ENCODE measurements at places on chromosomes 1 and 21.

DNA sequence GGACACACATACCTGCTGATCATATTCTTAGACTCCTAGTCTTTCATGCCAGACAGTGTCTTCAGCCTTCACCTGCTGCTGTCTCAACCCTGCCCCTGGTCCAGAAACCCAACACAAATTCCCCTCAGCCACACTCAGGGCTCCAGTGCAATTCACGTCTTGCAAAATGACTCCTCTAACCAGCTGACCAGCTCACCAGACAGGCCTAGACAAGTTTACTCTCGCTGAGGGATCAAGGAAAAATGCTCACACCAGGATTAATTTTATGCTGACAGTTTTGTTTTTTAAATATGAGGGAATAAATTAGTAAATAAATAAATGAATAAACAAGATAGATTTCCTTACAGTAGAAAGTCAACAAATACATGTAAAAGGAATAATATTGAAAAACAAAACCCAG lies 28.5 kb downstream of the CCDC185 start:
- DNase-seq = no peak

DNA sequence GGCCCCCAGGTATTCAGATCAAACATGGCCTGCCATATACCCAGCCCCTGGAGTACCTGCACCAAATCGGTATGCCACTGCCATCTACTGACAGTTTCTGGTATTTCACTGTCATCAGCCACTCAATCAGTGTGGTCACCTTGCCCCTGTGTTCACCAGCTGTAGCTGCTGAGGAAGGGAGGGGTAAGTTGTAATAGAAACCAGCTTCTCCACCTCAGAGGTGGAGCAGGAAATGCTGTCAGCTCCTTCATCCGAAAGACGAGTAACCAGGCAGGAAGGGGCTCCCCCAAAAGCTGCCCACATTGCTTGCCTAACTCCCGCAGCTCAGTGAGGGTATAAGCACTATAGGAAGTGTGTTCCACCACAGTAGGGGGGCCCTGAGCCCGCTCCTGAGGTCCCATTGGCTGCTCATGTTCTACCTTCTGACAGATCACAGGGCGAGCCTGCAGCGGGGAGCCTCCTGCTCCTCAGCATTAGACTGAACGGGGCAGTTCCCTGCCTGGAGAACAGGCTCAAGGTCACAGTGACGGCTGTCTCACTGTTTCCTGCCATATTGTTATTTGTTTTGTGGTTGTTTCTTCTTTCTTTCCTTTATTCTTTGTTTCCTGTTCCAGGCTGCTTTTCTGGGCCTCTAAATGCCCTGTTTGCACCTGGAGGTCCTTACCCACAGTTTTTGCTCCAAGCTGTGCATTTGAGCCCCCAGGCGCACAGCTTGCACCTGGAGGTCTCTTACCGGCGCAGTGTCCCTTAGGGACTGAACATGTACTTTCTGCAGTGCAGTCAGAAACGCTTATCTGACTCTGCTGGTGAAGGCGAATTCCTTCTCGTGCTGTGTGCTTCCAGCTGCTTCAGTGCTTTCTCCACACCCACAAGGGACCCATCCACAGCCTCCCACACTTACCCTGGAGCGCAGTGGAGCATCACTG lies 1638.3 kb downstream of the MRPL39 start:
- peak; percentile 28 for DNase-seq

GRCh38 chr1:152735648-152736047 lies 22.2 kb upstream of the KPRP start:
- no peak for DNase-seq

DNA sequence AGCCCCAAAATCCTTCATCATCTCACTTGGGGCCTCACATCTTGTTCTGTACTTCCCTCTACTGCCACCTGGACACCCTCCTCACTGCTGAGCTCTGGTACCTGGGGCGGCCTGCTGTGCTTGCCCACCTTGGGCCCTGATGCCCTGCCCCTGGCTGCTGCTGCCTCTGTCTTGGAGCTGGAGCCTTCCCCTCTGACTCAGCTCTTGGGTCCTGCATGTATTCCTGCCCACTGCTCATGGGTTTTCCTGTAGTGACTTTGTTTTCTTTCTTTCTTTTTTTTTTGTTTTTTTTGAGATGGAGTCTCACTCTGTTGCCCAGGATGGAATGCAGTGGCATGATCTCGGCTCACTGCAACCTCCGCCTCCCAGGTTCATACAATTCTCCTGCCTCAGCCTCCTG lies 37.5 kb downstream of the TRAPPC10 start:
- DNase-seq = no peak

DNA sequence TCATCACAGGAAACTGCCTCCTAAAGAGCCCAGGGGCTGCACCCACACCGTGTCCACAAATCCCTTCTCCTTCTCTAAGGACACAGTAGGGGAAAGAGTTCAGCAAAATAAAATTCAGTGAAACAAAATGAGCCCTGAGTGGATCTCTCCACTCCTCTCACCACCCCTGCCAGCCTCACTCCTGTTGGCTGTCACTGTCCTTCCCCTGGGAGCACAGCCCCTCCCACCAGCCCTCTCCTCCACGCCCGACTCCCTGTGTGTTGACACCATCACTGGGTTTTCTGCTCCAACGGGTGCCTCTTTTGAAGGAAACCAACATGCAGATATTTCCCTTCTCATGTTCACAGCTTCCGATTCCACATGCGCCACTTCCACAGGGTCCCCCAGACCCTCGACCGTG lies 356.2 kb downstream of the AJAP1 start:
- no peak for DNase-seq

- no peak for DNase-seq
Measured at GRCh38 chr1:111615870-111616715, 3.5 kb upstream of the RAP1A start.

DNA sequence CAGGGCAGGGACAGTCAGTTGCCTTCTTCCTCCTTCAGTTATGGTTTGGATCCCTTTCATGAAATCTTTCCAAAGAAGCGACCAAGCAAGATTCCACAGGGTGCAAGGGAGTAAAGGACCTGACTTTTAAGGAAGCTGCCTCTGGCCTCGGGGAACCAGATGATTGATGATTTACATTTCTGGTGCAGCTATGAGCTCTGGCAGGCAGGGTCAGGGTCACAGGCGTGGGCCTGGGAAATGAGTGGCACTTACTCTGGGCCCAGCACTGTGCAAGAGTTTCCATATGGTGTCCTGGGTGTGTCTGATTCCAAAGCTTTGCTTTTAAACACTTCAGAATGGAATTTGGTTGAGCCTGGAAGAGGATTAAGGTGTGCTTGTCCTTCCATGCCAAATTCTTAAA lies 7.2 kb upstream of the CRABP2 start:
- no peak for DNase-seq

DNA sequence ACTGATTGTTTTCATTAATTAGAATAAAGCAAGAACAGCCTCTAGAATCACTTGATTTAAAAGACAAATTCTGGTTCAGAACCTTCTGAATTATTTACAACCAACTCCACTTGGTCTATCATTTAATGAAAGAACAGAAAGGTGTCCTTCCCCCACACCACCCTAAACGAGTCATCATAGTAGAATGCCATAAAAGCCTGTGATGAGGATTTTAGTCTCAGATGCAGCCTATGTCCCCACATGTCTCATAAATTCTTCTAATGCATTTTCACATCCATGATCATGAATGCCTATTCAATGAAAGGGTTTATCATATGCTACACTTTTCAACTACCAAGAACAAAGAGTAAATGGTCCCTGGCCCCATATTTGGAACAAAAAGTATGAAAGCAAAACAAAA lies 508.1 kb downstream of the DPYD start:
- DNase-seq = no peak

DNA sequence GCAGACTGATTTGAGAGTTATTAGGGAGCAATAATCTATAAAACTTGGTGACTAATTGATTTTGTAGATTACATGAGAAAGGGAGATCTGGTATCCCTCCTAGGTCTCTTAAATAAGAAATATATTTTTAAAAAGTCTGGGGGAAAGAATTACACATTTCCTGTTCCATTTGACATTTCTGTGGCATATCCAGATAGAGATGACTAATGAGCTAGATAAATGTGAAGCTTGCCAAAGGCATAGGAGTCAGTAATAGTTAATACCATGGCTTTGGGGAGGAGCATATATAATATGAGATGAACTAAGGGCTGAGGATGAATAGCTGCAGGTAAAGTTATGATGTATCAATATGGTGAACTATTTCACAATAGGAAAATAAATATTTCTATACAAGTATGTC lies 663.7 kb downstream of the PTPRC start:
- no peak for DNase-seq

- no peak for DNase-seq
Measured at GRCh38 chr1:89866568-89866967, 45.7 kb downstream of the LRRC8D start.

- DNase-seq = no peak
Measured at GRCh38 chr1:66271216-66271903, 262.6 kb upstream of the SGIP1 start.

GRCh38 chr21:45820171-45821091 lies 161.1 kb upstream of the COL6A1 start:
- peak; percentile 64 for DNase-seq

DNA sequence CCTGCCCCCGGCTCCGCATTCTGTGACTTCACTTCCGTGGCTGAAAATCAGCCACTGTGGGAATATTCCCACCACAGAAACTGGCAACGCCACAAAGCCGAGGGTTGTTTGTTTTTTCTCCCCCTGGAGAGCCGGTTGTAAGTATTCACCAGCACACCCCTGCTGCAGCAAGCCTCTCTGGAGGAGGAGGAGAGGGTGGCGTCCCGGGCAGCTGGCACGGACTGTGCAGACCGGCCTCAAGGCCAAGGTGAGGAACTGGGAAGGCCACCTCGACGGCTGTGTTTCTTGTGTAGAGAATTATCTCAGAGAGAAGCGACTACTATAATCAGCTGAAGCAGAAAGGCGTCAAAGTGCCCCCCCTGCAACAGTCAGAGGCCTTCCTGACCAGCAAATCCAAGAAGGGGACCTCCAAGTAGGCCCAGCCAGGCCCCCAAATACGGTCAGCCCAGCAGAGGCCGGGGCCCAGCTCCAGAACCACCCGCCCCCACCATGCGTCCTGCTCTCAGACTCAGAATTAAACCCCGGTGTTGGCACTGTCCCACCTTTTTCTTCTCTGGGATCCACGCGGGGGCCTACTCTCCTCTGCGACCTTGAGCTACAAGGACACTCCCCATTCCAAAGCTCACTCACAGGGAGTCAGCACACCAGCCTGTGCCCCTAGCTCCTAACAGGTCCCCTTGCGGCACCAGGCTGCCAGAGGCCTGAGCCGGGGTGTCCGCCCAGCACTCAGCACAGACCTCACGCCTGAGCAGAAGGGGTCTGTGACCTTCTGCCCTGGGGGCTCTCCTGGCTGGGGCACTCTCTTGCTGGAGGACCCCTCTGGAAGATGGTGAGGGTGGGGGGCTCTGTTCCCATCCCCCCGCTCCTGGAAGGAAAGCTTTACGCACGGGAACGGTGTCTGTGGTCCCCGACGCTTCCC lies 1.2 kb upstream of the SMIM1 start:
- DNase-seq = no peak

DNA sequence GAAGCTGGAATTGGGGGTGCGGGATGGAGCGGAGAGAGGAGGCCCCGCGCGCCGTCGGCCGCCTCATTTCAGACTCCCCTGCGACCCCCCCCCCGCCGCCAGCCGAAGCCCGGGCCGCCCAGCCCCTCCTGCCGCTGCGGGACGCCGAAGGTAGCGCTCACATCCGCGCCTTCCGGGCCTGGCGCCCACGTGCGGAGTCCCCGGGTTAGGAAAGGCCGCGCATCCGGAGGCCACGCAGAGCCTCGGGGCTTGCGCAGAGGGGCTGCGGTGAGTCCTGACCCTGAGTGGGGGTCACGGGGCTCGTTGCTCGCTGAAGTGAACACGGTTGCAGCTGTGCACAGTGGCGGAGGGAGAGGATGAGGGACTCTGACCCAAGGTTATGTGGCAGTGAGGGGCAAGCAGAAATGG lies 552 bp upstream of the ZNF496 start:
- DNase-seq = no peak

DNA sequence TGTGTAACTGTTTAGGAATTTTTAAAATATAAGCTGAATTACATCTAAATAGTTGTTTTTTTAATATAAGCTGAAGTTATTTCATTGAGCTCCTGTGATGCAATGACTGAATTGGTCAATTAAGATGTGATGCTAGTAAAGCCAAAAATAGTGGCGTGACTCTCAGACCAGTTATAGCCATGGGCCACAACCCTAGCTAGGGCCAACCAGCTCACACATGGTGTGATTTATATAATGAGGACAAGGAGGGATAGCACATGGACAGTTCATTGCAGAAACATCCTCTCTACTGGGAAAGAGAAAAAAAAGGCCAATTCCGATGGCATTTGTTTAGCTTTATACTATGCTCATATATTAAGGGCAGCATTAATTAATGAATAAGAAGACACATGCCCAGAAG lies 119.3 kb upstream of the PROX1 start:
- DNase-seq = no peak

GRCh38 chr1:202159534-202160371 lies 649 bp downstream of the PTPN7 start:
- peak; percentile 48 for DNase-seq

DNA sequence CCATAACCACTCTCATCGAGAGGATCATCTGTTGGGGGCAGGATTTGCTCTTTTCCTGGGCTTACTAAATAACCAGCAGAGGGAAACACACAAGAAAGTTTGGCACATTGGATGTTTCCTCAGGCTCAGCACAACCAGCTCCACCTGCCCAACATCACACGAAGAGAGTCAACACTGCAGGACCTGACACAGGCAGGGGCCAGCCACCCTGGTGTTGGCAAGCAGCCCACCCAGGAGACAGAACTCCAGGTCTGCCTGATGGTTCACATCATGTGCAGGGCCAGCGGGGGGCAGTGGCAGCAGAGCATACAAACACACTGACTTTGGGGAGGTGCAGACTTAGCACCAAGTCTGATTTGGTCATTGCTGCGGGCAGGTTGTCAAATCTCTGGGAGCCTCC lies 182.3 kb upstream of the GALNT2 start:
- no peak for DNase-seq

DNA sequence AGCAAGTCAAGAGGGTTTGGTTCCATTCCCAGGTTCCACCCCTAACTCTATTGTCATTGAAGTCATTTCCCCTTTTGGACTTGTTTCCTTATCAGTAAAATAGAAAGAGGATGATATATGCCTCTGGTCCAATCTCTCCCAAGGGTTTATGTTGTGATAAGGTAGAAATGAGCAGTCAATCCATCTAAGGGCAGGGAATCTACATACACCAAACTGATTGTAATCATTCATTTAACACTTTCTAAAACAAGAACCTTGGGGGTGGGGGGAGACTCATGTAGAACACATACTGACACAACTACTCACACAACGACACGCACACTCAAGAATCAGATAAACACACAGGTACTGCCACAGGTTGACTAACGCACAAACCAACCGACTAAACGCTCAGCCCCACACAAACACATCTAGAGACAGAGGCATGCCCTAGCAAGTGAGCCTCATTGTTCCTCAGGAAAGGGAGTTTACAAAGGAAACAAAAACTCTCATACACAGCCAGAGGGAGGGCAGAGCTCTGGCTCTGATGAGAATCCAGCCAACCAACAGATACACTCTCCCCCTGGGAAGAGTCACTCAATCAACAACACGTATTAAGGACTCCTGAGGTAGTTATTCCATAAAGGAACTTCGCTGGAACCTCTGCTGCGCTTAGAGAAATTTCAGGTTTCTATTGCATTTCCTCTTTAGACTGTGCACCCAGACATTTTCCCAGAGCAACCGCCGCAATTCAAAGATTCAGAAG lies 1.0 kb downstream of the F11R start:
- no peak for DNase-seq

Measured in stimulated activated CD4-positive, alpha-beta T cell treated with anti-CD3 and anti-CD28 coated beads, TNF-alpha, amount 100 ng/mL, for 1 hour (primary cell).